ENCODE measurements at places on chromosomes 5 and 9.

- no peak for DNase-seq
Observed at GRCh38 chr5:33641744-33642505, 201.2 kb downstream of the TARS1 start.

DNA sequence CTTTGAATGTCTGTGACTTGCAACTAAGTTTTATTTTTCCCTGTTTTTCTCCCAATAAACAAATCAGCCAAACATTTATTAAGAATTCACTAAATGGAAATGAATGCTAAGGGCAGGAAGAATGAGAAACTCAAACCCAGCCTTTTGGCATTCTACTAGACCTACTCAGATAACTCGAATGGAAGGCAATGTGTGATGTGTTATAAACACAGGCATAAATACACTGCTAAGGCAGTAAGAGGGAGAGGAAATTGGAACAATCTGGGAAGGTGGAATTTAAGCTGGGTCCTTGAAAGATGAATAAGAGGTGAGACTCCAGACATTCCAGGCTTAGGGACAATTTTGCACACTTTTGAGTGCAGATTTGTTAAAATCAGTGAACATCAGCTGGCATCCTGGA is 34.7 kb downstream of the MARCHF3 start:
- DNase-seq = no peak

- no peak for DNase-seq
Observed at GRCh38 chr5:171989946-171990712, 16.3 kb downstream of the FBXW11 start.

DNA sequence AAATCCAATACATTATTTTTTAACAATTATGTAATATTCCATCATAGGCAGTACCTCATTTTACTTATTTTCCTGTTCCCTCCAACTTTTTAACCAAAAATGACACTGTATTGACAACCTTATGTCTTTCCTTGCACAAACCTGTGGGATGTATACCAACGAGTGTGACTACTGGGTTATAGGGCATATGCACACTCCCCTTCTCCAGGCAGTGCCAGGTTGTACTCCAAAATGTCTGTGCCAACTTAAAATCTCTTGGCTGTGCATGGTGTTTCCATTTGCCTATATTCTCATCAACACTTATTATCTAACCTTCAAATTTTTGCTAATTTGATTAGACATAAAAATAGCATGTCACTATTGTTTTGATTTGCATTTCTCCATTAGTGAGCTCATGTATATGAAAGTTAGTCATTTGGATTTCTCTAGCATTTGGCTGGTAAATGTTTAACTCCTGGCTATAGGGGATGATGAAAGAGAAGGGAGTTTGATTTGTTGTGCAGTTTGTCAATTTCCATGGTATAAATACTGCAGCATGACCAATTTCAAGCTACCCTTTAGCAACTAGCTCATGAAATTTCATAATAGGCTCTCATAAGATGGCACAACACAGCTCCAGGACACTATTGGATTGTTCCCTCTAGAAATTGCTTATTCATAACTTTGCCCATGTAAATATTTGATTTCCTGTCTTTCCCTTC is 129.9 kb downstream of the BAAT start:
- DNase-seq = no peak

DNA sequence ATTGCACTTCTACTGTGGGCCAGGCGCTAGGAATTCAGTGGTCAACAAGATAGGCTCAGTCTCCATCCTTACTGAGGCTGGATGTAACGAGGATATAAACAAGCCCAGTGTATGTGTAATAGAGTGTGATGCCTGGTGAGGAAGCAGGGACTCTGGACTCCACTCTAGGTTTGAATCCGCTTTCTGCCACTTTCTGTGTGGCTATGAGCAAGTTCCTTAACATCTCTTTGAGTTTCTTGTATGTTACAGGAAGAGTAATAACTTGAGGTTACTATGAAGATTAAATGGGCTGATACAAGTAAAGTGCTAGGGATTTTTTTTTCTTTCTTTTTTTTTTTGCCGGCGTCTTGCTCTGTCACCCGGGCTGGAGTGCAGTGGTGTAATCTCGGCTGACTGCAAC is 12.4 kb downstream of the DOCK2 start:
- DNase-seq = no peak

GRCh38 chr5:92574023-92574422 is 1007.0 kb downstream of the NR2F1-AS1 start:
- DNase-seq = no peak

DNA sequence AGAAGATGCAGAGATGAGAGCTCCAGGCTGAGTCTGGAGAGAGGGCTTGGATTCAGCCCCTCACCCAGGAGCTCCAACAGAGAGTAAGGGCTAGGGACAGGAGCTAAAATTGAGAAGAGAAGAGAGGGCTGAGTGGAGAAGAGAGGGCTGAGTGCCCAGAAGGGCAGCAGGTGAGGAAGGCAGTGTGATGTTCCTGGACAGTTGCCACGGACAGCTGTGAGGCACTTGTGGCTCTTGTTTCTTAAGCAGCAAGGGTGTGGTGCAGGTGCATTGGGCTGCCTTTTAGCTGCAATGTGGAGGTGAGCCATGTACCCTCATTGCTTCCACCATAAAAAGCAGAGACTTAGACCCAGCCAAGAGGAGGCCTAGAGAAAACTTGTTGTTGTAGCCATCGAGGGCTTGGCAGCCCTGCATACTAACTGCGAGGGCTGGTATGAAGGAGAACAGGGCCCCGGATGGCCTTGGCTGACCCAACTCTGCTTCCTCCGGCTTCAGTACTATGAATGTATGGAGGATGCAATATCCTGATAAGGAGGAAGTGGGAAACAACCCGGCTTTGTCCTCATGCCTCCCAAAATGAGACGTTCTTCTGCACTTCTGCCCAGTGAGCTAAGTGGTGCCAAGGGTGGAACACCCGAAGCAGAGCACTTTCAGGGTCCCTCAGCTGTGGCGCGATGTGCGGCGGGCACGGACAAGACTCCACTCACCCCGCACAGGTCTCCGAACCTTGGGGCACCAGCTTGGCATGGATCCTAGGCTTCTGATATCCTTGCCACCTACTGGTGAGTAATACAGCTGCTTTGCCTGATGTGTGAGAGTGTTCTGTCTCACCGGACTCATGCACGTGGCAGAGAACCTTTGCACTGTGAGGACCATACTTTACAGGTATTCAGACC is 65.2 kb downstream of the LRRC70 start:
- no peak for DNase-seq

DNA sequence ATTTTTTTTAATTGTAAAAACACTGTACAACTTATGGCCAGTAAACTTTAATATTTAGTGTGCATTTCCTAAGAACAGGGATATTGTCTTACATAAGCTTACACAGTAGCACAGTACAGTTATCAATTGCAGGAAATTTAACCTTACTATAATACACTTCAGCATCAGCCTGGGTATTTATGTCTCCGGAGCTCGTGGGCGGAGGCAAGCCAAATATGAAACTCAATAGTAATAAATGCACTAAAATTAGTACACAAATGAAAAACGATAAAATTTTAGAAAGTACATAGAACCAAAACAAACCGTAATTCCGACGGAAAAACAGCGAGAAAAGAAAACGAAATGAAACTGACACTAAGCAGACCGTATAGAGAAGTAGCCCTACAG is 91.2 kb downstream of the ANXA2R start:
- no peak for DNase-seq
